Activated CD4-positive, alpha-beta T cell treated with anti-CD3 and anti-CD28 coated beads, Interleukin-2, amount 10 ng/mL, durations not matched to agents 7 days and 5 days (primary cell): ENCODE measurements at places on chromosomes 5 and 9. TPM values are rescaled to one million over a fixed set of nuclear protein-coding genes. Genes with fewer than 3 reads are reported as not detected.

DNA sequence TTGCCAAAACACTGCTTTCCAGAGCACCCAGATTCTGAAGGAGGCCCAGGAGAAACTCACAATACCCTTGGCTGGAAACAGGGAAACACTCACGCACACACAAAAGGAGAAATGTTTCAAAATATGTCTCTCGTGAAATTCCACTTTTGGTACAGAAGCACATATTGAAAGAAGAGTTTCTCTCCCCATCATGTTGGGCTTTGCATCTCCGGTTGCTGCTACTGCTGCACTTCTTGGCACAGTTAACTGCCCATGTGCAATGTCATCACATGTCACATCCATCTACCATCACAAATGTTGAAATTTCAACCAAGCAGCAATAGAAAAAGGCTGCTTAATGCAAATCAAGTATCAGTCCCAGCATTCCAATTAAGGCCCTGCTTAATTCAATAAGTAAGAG lies 72.1 kb downstream of the ABCA1 start:
- no peak for DNase-seq

DNA sequence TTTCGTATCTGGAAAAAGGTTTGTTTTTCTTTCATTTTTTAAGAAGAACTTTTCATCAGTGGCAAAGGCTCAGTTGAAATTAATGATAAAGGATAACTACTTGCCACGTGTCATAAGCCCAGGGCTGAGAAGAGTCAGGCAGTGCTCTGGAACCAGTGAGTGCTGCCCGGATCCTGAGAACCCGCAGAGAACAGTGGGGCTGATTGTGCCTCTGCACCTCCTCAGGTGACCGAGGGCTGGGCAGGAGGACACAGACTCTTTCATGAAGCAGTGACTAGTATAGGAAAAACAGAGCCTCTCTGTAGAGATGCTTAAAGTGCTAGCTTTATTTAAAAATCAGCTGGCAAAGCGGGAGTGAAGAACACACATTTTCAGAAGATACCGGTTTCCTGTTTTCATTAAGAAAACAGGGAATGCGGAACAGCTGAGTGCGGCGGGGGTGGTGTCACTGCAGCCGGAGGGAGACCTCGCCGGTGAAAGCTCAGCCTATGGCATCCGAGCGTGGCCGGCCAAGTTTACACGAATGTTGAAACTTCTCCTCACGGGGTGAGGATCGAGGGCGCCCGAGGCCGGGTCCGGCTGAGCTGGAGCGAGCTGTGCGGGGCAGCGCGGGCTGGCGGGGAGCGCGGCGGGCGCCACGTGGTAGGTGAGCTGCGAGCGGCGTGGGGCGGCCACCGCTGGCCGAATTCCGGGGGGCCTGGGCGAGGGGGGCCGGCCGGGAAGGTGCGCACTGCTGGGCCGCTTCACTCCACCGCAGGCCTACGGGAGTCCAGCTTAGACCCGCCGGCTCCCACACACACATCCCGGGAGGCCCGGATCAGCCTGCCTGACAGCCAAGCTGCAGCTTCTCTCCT lies 134.7 kb upstream of the DMRT1 start:
- DNase-seq = no peak

- DNase-seq = no peak
Observed at GRCh38 chr5:2762744-2763532, 11.5 kb upstream of the IRX2 start.

DNA sequence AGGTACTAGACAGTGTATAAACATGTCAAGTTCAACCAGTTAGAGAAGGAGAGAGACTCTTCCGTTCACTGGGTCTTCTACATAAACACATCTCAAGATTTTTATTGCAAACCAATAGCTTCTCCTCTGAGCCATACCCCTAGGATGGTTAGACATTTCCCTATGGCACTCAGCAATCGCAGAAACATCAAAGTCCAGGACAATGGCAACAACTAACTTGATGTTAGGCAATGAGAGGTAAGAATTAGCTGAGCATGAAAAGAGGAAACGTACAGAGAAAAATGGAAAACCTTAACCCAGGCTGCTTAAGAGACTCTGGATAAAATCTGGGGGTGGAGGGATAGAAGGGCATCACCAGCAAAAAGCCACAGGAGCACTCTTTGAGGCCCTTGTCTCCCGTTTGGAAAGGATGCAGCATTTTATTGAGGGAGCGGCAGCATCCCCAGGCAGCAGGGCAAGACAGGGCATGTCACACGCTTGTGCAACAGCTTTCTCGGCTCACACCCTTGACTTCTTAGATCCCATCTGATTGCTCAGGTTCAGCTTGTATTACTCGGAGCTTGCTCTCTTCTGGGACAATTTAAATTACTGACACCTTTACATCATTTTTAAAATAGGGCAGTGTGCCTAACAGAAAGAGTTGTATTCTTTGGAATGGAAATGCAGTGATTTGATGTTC lies 8.6 kb upstream of the PSAT1 start:
- no peak for DNase-seq

- DNase-seq = no peak
Observed at GRCh38 chr9:91119142-91119541, 242.6 kb downstream of the AUH start.

DNA sequence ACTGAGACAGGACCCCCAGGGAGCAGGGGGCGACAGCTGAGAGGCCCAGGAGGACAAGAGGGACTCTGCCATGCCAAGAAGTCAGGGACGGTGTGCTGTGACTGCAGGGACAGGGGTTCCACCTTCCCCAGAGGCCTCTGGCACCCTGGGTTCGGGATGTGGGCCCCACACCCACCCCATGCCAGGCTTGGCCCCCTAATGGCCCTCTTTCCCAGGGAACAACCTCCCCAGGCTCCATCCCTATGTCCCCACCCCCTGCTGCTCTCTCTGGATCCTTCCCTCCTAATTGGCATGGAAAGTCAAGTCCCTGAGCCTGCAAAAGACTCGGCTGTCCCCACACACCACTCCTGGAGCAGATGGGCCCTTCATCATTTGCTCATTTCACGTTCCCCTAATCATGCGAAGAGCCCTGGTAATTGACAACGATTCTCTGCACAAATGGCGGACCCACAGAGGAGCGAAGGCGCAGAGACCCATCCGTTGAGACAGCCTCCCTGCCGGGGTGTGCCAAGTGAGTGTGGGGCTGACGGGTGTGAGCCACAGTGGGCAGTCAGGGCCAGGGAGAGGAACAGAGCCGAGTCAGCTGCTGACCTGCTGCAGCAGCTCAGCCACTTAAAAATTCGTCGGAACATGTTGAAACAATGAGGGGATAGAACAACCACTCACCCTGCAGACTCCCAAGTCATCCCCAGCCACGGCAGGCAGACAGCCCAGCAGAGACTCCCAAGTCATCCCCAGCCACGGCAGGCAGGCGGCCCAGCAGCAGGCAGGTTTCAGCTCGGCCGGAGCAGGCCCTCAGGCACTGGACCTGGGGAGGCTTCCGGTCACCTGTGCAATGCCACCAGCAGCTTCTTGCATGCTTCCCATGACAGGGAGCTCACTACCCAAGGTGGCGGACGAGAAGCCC lies 109.0 kb downstream of the VAV2 start:
- DNase-seq = no peak

- DNase-seq = no peak
Observed at GRCh38 chr9:89808076-89808755, 203.4 kb downstream of the GADD45G start.

DNA sequence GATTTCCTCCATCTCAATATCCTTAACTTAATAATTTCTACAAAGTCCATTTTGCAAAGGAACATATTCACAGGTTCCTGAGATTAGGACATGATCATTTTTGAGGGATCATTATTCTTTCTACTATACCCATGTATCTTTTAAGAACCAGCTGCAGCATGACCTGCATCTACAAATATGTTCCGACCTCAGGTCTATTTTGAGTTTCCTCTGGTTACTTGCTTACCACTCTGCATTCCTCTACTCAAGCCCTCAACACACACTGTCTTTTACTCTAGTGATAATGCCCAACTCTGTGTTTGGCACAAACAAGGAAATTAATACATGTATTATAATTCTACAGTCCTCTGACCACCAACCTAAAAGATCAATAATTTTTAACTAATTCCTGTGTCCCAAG lies 386.1 kb downstream of the DNAH5 start:
- DNase-seq = no peak

DNA sequence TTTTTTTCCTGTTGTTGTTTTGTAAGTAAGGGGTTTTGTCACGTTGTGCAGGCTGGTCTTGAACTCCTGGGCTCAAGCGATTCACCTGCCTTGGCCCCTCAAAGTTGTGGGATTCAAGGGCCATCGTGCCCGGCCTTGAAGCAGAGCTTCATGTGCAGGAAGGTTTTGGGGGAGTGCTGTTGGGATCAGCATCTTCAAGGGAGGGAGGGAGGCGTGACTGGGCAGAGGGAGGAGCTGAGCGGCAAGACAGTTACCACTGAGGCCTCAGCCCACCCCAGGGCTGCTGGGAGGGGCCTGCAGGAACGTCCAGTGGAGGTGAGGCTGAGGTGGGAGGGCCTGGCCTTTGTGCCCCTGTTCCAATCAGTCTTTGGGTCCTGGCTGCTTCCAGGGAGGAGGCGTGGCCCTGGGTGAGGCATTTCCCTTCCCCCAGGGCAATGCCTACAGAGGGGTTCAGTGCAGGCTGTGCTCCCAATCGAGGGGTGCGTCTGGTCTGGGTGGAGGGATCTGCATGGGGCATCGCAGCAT lies 21.4 kb downstream of the OR2V1 start:
- peak; percentile 3 for DNase-seq

DNA sequence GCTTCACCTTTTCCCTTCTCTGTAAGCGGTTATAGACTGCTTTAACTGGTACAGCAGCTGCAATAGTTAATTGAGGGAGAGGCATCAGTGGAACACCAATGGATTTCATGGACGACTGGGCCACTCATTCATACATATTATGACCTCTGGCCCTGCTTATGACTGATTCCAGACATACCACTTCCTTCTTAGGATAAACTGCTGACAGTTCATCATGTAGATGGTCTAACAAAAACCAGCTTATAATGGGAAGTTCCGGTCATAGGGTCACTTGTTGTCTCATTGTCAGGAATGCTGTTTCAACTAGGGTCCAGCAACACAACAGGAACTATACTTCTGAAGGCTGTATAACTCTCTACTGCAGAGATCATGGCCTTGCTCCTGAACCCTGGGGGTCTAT lies 265.2 kb upstream of the RASA1 start:
- DNase-seq = no peak

GRCh38 chr9:108951578-108951977 lies 17.4 kb downstream of the ABITRAM start:
- no peak for DNase-seq

DNA sequence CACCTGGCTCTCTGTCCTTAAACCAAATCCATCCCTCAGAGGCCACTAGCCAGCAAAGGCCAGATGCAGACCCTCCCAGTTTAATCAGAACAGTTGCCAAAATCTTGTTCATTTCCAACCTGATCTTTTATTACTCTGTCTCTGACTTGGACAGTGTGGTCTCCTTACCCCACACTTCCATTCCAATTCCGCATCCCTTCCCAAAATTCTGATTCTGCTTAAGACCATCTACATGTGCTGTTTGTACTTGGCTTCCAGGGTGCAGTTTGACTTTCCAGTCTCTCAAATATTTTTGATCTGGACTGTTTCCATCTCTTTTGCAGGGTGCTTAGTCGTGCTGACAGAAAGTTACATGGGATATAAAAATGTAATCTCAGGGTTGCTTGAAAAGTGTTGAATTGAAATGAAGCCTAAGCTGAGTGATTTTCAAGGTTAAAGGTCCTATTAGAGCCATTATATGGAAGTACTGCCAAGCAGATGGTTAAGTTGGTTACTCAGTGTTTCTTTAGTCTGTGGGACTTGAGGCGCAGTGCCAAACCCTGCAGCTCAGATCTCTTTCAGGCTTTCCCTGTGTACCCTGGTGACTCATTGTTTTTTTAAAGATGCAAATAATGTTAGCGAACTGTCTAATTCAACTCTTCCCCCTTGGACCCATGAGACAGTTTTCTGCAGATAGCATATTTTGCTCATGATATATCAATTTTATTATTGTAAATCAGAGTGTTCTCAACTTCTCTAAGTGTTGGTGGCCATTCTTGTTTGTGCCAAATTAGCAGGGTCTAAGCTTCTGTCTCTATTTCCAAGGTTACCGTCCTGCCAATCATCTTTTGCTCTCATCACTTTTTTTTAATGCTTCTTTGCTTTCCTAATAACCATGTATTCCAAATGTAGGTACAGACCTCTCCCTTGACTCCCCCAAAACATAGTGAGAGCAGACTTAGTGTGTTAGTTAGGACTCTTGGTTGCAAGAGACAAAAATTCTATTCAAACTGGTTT lies 18.2 kb upstream of the DCP2 start:
- no peak for DNase-seq

DNA sequence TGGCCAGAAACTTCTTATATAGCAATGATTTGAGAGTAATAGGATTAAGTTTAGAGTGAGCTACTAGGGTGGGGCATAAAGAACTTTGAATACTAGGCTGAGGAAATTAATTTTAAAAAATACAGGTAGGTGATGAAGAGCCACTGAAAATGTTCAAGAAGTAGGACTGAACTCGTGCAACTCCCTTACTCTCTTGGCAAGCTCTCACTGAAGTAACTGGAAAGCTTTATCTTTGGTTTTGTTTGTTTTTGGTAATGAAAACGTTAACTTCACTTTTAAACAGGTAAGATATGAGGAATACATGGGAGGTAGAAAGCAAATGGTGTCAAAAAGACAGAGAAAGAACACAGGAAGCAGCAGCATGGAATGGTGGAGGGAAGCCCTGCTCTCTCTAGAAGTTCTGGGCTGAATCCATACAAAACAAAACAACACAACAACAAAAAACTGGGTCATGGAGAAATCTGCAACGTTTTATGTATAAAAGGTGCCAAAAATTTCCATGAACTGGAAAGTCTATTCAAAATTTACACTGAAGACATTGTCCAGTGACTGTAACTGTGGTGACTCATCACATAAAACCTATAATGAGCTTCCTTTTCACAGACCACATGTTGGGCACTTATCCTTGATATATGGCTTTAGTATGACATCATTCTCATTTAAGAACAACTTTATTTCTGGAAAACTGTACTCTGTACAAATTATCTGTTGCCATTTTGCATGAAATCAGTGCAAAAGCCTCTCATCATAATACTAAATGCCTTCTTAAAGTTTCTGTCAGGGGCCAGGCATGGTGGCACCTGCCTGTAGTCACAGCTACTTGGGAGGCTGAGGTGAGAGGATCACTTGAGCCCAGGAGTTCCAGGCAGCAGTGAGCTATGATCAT lies 91.2 kb upstream of the CHD1 start:
- no peak for DNase-seq

GRCh38 chr5:177035976-177036375 lies 13.5 kb downstream of the ZNF346 start:
- DNase-seq = no peak

- DNase-seq = no peak
Observed at GRCh38 chr9:133275105-133276000, at the start of gene ABO. Gene ABO (minus strand): TSS chr9:133275201.

GRCh38 chr5:89065919-89066318 lies 182.9 kb upstream of the MEF2C start:
- DNase-seq = no peak

- DNase-seq = peak; percentile 53
Observed at GRCh38 chr9:112334432-112334841, 1.0 kb upstream of the PTBP3 start.

Gene TSLP
- 0.35 TPM for total RNA-seq

Gene HDHD3
- 20.2 TPM for total RNA-seq

Gene C1QTNF2
- total RNA-seq = not detected

Gene SMIM27
- total RNA-seq = 17.1 TPM

Gene SLC6A7
- total RNA-seq = not detected

Gene CDHR2
- 1.3 TPM for total RNA-seq

Gene ANKRD33B
- 3.7 TPM for total RNA-seq
